Foreskin fibroblast (primary cell): ENCODE measurements at places on chromosomes 6 and 20.

GRCh38 chr6:159440911-159441703 is 251.9 kb downstream of the SOD2 start:
- DNase-seq: no peak

DNA sequence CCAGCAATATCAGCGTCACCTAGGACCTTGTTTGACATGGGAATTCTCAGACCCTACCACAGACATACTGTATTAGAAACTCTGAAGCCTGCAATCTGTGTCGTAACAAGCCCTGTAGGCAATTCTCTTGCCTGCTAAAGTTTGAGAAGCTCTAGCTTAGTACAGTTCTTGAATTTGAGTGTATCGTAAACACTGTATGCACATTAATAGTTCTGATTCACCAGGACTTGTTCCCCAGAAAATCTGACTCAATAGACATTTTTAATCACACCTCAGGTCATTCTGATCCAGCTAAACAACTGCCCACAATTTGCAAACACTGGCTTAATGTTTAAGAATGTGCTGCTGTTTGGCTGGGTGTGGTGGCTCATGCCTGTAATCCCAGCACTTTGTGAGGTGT is 414.3 kb downstream of the TFAP2A start:
- no peak for DNase-seq

DNA sequence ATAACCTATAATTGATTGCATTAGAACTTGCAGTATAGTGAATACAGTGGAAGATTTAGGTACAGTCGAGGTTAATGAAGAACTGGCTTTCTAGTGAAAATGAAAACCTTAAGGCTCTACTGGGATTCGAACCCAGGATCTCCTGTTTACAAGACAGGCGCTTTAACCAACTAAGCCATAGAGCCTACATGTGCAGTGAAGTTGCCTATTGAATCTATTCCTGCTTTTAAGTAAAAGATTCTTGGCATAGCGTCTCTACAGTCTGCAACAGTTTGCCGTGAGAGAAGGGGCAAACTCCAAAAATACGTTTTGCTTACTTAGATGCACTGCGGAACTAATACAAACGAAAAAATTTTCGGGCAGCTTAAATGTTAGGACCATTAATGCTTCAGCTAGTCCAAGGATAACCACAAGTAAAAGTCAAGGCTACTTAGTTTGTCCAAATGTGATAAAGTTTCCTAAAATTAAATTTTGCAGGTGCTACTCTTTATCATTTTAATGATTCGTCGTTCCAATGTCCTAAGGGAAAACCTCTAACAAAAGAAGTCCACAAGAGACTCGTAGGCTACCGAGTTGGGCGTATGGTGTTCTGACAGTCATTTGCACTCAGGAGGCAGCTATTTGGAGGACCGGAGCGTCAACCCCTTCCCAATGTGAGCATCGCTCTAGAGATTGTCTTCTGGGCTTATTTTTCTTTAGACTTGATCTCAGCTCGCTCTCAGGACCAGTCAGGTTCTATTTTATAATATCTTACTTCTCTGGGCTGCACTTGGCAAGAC is 31.3 kb upstream of the ZSCAN23 start:
- peak; percentile 92 for DNase-seq

- no peak for DNase-seq
Measured at GRCh38 chr20:2800521-2801285, at the start of gene CPXM1. CPXM1 (minus strand) TSS chr20:2800627; CDS start chr20:2800572, 55 bp downstream.

DNA sequence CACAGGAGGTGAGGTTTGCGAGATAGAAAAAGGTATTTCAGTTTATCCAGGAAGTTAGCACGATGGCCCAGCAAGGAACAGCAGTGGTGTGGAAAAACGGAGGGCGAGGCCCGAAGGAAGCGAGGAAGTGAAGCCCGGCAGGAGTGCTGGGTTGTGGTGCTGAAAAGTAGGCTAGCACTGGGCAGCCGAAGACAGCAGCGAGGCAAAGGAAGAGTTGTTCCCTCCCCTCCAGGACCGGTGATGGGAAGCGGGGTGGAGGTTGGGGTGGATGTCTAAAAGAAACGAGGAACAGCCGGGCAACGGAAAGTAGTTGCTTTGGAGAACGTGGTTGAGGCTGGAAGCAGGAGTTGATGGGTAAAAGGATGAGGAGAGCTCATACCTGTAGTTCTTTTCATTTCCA is 1.4 kb downstream of the METTL24 start:
- DNase-seq: no peak

DNA sequence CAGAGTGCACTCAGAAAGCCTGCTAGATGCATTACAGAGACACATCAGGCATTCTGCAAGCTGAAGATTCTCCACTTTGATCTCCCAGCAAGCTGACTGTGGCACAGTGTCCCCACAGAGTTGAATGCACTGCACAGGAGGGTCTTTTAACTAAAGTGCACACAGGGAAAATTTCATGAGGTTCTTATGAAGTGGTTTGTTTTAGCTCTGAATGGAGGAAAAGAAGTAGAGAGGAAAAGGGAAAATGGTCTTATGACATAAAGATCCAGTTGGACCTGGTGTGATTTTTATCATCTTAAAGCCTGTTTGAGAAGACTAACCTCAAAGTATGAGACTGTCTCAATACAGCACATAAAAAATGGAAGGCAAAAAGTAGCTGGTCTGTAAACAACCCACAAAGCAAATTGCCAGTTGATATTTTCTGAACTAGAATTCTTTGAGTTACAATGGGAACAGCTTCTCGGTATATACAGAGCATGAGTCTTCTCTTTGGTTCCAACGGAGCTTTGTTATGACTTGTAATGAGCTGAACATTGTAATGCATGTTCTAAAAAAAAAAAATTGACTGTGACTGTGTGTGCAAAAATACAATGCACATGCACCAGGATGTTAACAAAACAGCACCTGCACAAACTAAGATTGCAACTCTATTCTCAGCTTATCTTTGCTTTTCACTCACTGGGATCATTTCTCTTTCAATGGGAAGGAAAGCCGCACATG is 383.0 kb upstream of the ID4 start:
- no peak for DNase-seq

DNA sequence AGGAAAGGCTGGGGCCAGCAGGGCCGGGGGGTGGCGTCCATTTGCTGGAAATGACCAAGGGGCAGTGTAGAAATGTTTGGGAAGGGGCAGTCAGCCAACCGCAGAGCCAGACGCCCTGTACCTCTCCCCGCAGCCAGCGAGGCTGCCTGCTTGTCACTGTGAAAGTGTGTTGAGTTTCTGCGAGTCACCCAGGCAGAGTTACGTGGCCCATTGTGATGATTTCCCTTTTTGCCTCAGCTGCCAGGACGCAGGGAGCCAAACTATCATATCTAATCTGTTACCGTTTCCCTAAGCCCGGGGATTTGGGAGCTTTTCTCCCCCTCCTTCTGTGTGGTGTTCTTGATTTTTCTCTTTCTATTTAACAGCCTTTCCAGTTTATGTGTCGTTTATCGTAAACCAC is 67.9 kb upstream of the STX16 start:
- no peak for DNase-seq
